ENCODE measurements at places on chromosomes 6 and 20. TPM values are rescaled to one million over a fixed set of nuclear protein-coding genes. Genes with fewer than 3 reads are reported as not detected.

DNA sequence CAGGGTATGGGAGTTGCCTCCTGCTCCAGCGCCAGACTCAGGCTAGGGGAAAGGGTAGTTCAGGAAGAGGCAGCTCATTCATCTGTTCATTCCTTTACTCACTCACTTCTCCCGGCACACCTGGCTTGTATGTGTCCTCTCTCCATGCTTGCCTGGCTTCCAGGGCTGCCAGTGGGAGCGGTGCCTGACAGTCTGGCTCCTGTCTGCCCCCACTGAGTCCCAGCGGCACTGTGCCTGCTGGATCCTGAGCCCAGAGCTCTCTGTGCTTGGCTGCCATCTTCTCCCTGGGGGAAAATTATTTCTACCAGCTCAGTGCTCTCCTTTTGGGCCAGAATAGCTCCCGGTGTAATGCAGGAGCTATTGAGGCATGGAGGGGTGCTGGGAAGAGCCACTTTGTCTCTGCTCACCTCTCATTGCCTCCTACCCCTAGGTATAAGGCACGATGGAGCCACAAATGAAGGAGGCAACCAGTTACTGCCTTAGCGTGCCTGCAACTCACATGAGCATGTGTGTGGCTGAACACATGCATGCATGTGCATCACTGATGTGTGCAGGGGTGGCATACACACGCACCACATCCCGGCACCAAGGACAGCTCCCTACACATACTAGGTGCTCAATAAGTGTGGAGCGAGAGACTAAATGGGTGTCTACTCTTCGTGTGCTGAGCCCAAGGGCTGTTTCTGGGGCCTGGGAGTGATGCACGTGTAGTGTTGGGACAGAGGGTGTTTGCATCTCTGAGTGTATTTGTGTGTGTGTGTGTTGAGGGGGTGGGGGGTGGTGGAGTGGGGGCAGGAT lies 46.6 kb downstream of the CDH22 start:
- no peak for DNase-seq

DNA sequence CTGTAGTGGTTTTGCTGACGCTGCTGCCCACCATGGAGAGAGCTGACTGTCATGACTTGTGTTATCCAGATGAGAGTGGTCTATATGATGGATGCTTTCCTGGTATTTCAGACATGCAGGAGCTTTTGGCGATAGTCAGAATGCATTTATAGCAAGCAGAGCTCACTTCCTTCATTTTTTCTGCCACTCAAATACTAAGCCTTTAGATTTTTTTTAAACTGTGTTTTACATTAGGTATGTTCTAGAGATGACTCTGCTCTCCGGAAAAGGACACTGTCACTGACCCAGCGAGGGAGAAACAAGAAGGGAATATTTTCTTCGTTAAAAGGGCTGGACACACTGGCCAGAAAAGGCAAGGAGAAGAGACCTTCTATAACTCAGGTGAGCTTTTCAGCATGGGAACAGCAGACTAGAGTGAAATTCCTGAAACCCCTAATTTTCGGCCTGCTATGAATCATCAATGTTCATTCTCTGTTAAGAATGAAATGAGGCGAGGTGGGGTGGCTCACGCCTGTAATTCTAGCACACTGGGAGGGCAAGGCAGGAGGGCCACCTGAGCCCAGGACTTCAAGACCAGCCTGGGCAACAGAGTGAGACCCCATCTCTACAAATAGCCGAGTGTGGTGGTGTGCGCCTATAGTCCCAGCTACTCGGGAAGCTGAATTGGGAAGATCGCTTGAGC lies 98.6 kb upstream of the CLDN20 start:
- DNase-seq = no peak

Gene FAM184A
- total RNA-seq = 4.4 TPM

DNA sequence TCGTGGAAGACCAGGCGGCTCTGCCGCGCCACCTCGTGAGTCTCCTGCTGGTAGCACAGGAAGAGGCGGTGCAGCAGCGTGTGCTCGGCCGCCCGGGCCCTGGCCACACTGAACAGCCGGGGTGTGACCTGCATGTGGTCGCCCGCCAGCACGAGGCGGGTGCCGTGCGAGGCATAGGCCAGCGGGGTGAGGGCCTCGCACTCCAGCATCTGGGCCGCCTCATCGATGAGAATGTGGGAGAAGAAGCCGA lies 7.0 kb downstream of the HELZ2 start:
- no peak for DNase-seq

DNA sequence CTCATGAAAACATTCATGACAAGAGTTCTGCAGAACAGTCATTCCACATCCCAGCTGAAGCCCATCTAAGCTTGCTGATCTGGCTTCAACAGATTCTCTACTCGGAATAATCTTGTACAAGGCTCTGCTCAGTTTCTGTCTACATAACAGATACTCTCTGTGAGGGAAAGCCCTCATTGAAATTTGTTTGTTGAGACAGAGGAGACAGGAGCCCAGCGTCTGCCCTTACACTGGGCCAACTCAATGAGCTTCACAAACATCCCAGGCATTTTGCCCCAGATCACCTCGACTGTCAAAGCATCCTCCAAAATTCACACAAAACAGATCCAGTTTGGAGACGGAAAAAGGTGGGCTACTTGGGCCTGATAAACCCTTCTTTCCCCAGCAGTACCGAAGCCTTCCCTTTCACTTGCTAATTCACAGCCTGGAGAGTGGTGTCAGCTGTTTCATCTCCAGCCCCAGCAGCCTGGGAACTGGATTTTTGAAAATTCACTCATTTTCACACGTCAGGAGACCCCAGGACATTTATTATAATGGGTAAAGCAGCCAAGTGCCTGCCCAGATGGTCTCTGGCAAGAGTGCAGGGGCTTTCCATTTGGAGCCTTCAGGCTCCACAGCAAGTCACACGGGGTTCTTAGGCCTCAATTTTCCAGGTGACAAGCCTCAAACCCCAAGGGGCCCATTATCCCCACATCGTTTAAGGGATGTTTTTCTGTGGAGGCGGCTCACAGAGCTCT lies 7.3 kb downstream of the CCDC167 start:
- no peak for DNase-seq

- DNase-seq = no peak
These were observed 89.4 kb downstream of the CLVS2 start for GRCh38 chr6:123085403-123085802.

Gene CST5
- total RNA-seq = not detected

- DNase-seq = no peak
These were observed 132.7 kb upstream of the LRFN2 start for GRCh38 chr6:40719671-40720374.

DNA sequence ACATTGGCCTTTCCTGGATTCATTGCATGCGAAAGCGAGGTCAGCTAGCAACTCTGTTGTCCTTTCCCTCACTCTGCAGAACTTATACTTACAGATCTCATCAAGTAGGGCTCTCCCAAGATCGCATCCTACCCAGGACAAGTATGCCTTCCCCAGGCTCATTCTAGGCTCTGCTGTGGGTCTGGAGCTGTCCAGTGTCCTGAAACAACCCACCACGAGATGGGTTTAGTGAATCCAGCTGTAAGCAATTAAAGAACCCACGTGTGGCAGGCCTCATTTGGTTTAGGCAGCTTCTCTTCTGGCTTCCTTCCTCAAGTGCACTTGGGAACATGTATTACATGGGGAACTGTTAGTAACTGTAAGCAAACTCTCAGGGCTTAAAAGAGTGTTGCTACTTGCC lies 406.5 kb upstream of the CHD6 start:
- DNase-seq = no peak

- DNase-seq = no peak
These were observed 33.9 kb upstream of the MBOAT1 start for GRCh38 chr6:20246125-20246524.

Gene TP53TG5
- not detected for total RNA-seq

DNA sequence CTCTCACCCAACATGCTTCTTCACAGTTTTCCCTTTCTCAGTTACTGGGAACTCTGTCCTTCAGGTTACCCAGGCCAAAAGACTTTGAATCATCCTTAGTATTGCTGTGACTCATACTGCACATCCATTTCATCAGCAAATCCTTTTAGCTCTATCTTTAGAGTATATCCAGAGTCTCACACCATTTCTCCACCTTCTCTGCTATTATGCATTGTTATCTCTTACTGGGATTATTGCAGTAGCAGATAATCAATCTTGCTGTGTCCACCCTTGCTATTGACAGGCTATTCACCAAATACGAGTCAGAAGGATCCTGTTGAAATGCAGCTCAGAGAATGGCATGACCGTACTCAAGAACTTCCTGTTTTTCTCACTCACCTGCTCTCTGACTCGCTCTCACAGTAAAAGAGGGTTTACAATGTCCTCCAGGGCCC lies 57.3 kb downstream of the BCKDHB start:
- DNase-seq = peak; percentile 70

- DNase-seq = no peak
These were observed at the start of gene PROKR2 for GRCh38 chr20:5316188-5317158. PROKR2 (minus strand) TSS chr20:5316954; CDS start chr20:5314369, 2,585 bp downstream.

GRCh38 chr20:49906101-49906604 lies 9.2 kb downstream of the SPATA2 start:
- DNase-seq = no peak

GRCh38 chr6:109458774-109459531 lies 3.4 kb upstream of the MICAL1 start:
- DNase-seq = no peak

DNA sequence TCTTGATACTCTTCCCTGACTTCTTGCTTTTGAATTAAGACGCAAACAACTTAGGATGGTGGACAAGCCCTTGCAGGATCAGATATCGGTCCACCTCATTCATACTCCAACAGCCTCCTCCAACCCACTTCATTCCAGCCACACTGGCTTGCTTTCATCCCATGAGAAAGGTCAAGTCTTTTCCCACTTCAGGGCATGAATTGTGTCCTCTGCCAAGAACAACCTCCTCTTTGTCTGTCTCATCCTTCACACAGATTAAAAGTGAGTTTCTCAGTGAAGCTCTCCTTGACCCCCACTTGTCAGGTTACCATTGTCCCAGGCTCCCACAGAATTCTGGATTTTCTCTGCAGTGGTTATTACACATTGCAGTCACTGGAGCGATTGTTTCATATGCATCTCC lies 91.8 kb upstream of the TGM3 start:
- no peak for DNase-seq

DNA sequence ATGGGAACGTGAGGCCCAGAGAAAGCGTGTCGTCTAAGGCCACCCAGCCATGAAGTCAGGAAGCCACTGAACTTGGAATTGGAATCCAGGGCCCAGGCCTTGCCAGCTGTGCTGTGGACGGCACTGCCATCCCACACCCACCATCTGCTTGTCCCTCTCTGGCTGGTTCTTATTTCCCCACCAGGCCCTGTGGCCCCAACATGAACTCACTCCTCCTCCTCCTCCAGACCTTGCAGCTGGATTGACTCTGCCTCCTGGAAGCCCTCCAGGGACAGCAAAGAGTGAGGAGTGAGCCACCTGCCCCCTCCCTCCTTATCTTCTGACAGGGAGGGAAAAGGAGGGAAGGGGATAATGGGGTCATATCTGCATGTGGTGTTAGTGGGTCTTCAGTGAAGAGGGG lies 16.0 kb upstream of the IP6K3 start:
- no peak for DNase-seq

- no peak for DNase-seq
These were observed 25.6 kb downstream of the MANBAL start for GRCh38 chr20:37315021-37315451.

Gene EDEM2
- 22.2 TPM for total RNA-seq

- no peak for DNase-seq
These were observed 311.4 kb downstream of the TFAP2C start for GRCh38 chr20:56940466-56940865.

Gene PHACTR1
- not detected for total RNA-seq

- no peak for DNase-seq
These were observed 140.4 kb downstream of the HDGFL1 start for GRCh38 chr6:22709803-22710202.

DNA sequence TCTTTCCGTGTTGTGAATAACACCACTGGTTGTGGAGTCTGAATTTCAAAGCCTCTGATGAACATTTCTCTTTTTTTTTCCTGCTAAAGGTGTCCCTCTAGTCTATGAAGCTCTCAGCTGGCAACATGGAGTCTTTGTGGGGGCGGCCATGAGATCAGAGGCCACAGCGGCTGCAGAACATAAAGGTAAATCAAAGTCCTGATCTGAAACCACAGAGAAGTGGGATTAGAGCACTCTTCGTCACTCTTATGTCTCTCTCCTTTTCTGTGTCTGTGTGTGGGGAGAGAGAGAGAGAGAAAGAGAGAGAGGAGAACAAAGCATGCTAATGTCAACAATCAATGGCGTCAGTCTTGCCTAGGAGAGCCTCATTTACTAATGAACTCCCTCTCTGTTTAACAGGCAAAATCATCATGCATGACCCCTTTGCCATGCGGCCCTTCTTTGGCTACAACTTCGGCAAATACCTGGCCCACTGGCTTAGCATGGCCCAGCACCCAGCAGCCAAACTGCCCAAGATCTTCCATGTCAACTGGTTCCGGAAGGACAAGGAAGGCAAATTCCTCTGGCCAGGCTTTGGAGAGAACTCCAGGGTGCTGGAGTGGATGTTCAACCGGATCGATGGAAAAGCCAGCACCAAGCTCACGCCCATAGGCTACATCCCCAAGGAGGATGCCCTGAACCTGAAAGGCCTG lies 4.2 kb downstream of the PCK1 start:
- no peak for DNase-seq

DNA sequence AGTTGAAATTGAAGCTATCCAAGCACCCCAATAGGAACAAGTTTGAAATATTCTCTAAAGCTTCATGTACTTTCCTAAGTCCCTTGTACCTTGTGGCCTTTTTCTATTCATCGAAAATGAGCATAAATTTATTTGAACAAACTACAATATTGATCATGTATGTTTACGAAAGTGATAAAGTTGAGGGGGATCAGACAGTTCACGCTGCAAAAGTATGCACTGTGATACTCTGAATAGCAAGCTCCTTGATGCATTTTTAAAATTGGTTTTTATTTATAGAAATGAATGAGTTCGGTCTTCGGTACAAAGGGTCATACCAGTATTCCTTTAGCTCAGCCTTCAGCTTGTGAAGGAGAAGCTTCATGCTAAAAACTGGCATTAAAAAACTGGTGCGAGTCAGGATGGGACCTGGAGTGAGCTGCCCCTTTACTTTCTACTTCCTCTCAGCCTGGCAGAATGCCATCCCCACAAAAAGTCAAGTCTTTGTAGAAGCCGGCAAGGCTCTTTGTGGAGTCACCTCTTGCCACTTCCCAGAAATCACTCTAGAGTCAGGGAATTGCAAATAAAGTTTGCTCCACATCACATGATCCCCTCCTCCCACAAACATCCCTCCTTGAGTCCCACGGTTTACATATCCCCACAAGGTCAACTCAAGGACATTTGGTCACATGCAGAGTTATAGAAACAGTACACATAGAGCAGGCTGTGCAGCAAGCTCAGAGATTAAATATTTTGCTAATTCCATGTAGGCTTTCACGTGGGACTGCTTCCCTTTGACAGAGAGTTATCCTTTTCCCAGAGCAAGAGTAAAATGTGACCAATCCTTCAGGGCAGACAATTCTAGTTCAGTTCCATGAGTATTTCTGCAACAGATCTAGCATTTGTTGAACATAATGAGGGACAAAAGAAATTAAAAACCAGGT lies 34.6 kb upstream of the ADGRF1 start:
- DNase-seq = no peak
